Naive thymus-derived CD8-positive, alpha-beta T cell (primary cell): ENCODE measurements at places on chromosomes 4 and X. TPM values are rescaled to one million over a fixed set of nuclear protein-coding genes. Genes with fewer than 3 reads are reported as not detected.

DNA sequence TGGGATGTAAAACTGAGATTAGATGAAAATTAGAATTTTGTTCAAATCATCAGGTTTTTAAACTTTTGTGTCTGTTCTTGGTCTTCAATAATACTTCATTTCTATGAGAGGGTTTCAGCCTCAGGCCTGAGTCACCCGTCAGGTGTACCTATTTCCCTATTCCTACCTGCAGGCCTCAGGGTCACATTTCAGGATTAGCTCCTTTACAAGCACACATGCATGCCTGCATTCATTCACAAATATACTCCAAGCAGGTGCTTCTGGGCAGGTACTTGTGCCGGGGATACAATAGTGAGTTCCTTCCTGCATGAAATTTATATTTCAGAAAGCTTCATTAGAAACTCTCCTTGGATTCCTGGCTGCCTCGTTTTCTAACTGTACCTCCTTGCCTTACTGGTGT is 114.9 kb downstream of the SHISA3 start:
- no peaks in the 10 kb centered on the region for H3K27me3 ChIP-seq
- no peak for DNase-seq
- H3K36me3 ChIP-seq: peaks cover 20% of the 10 kb centered on the region
- H3K4me3 ChIP-seq: no peak overlapping the region

GRCh38 chr4:138609943-138610350 is 367.8 kb upstream of the SLC7A11 start:
- H3K4me1 ChIP-seq: no peaks in the 10 kb centered on the region
- H3K27ac ChIP-seq: no peak overlapping the region
- H3K27me3 ChIP-seq: peaks cover 2% of the 10 kb centered on the region

DNA sequence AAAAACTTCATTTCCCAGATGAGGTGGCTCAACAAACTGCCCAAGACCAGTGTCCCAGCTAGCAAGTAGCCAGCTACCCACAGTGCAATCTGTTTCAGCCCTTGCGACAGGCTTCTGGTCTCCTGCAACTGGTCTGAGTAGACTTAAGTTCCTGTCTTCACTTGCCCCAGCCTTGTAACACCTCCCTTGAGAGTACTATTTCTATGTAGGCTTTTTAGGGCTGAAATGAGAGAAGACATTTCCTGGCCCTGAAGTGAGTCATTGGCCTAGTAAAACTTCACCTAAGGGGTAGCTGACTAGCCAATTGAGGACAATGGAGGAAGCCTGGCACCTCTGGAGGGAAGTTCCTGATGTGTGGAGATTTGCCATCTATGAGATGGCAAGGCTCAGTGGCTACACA is 80.1 kb upstream of the STIM2 start:
- H3K27me3 ChIP-seq: no peaks in the 10 kb centered on the region
- H3K4me3 ChIP-seq: no peak overlapping the region
- peaks cover 17% of the 10 kb centered on the region for H3K36me3 ChIP-seq
- DNase-seq: no peak

NXF2 gene
- not detected for polyA plus RNA-seq
